T-helper 17 cell (primary cell): ENCODE measurements at places on chromosomes 4 and X. TPM values are rescaled to one million over a fixed set of nuclear protein-coding genes. Genes with fewer than 3 reads are reported as not detected.

GRCh38 chr4:144402176-144402575 lies 243.8 kb upstream of the HHIP start:
- no peak for DNase-seq

GRCh38 chr4:100295792-100296191 lies 105.5 kb upstream of the DDIT4L start:
- DNase-seq = no peak

GRCh38 chr4:88283661-88284438 lies 511 bp downstream of the PPM1K start:
- peak; percentile 67 for DNase-seq

DNA sequence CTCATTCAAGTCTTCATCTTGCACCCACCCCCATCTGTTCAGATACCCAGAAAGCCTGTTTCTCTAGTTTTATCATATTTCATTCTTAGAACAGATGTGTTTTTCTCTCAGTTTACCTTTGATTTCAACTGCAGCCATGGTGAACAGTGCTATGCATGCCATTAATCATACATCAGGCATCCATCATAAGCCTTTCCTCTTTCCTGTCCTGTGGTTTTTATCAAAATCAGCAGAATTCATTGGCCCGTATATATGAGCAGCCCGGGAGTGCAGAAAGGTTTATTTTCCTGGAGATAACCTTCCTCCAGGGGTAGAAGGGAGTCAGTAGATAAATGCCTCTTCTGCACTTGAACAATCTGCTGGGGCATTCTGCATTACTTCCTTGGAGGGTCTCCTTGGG lies 65.7 kb downstream of the IL21 start:
- no peak for DNase-seq

TMPRSS11F gene
- not detected for total RNA-seq

DNA sequence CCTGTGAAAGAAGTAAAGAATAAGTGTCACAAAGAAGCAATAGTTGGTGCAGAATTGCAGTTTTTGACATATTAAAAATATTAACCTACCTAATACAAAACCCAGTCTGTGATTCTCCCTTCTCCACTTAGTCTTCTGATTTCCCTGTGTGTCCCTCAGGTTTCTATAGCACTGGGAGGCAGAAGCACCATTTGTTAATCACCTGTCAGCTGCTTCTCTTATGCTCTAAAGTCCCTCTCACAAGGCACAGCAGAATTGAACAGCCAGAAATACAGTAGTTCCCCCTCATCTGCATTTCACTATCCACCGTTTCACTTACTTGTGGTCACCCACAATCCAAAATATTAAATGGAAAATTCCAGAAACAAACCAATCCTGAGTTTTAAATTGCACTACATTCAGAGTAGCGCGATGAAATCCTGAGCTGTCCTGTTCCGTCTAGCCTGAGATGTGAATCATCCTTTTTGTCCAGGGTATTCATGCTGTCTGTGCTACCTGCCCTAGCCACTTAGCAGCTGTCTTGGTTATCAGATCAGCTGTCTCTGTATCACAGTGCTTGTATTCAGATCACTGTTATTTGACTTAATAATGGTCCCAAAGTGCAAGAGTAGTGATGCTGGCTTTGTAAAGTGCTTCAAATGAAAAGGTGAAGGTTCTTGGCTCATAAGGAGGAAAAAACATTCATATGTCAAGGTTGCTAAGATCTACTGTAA lies 984.1 kb upstream of the GRID2 start:
- no peak for DNase-seq

PLAC8 gene
- 146 TPM for total RNA-seq

- DNase-seq = no peak
Observed at GRCh38 chr4:149164282-149164681, 651.4 kb downstream of the IQCM start.

DNA sequence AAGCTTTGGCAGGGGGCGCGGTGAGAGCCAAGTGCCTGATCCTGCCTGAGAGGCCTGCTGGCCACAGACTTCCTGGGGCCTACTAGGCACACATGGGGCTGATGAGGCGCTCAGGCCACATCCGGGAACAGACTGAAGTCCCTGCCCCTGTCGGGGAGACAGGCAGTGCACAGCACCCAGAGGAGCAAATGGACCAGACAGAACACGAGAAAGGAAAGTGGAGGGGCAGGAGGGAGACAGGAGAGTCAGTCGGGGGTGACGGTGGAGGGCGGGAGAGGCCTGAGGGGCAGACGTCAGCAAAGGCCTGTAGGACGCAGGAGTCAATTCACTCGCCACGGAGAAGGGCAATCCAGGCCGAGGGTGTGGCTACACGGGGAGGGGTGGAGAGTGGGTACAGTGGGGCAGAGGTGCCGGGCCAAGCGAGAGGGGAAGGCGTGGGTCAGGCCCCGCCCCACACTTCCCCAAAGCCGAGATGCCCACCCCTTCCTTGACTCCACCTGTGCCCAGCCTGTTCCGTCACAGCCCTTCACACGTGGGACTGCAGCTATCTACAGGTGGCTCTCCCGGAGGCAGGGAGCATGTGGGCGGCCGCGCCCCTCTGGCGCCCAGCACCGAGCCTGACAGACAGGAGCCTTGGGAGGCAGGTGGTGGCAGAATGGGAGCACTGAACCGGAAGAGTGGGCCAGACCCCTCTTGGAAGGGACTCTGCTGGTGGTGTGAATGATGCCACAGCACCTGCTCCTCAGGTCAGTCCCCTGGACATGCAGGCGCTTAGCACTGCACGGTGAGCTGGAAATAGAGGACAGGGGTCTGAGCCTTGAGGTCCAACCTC lies 20.5 kb downstream of the NOP14 start:
- no peak for DNase-seq

GRCh38 chrX:49193542-49193964 lies 6.4 kb downstream of the SYP start:
- no peak for DNase-seq

LIMCH1 gene
- not detected for total RNA-seq
